ENCODE measurements at places on chromosomes 1 and 21. TPM values are rescaled to one million over a fixed set of nuclear protein-coding genes. Genes with fewer than 3 reads are reported as not detected.
A peak's percentile ranks its signal among the peaks of the same experiment; 100 is the strongest.

DNA sequence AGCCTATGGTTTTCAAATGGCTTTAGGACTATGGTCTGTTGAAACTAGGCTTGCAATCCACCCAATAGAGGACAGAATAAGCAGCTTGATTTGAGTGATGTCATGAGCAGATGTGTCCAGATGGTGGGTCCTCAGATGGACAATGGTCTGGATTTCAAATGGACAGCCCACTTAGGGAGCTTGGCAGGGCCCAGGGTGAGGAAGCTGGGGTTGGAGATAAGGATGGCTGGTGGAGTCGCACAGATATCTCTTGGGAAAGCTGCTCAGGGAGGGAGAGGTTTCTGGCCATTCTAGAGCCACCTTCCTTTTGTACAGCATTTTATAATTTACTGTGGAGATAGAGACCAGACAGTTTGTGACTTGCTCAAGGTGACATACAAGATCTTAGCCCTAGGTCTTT is 55.0 kb downstream of the NFASC start:
- no peak for DNase-seq
- H3K36me3 ChIP-seq: no peaks in the 10 kb centered on the region
- peaks cover 14% of the 10 kb centered on the region for H3K4me1 ChIP-seq
- H3K27ac ChIP-seq: no peak overlapping the region
- no peaks in the 10 kb centered on the region for H3K27me3 ChIP-seq

DNA sequence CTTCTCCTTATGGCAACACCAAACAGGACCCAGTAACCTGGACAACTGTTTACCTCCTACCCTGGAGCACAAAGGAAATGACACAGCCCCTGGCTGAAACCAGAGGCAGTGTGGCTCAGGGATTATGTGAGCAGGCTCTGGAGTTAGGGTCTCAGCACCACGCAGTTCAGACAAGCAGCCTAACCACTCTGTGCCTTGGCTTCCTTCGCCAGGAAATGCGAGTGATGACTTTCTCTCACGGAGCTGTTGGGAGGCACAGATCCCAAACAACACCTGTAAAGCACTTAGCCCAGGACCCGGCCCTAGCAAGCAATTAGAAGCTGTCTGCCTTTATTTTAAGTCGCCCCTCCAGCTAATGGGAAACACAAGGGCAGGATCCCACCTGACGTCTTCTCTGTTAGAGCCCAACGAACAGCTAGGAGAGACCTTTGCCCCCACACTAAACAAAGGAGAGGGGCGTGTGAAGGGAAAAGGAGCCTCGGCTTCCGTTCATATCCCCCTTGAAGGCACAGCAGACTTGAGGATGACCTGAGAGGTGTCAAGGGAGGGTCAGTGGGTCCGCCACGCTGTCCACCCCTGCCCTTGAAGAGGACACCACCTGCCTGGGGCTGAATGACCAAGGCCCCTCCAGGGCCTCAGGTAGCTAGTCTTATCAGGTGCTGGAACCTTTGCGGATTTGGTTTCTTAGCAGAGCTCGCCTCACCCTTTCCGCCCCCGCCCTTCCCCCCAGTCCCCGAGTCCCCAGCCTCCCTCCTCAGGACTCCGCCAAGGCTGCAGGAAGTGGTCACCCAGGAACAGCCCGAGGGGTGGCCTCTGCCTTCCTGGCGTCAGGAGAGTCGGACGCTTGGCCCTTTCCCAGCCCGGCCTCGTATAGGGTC is 860 bp downstream of the TMEM63A start:
- peak overlapping the region; percentile 95 for H3K4me3 ChIP-seq
- peak; percentile 74 for DNase-seq
- H3K27me3 ChIP-seq: no peaks in the 10 kb centered on the region
- peaks cover 15% of the 10 kb centered on the region for H3K4me1 ChIP-seq
- no peaks in the 10 kb centered on the region for H3K36me3 ChIP-seq

GRCh38 chr1:115068826-115069585 is 20.3 kb downstream of the TSPAN2 start:
- no peaks in the 10 kb centered on the region for H3K4me1 ChIP-seq
- no peak overlapping the region for H3K4me3 ChIP-seq
- H3K36me3 ChIP-seq: no peaks in the 10 kb centered on the region

Gene UBE4B
- 39.2 TPM for total RNA-seq

GRCh38 chr1:224256640-224257039 is 73.3 kb downstream of the NVL start:
- H3K36me3 ChIP-seq: no peaks in the 10 kb centered on the region
- DNase-seq: no peak
- no peaks in the 10 kb centered on the region for H3K27me3 ChIP-seq

Gene GADD45A
- 36.2 TPM for total RNA-seq

Gene EFNA1
- 16.6 TPM for total RNA-seq

Gene MXRA8
- 131 TPM for total RNA-seq

DNA sequence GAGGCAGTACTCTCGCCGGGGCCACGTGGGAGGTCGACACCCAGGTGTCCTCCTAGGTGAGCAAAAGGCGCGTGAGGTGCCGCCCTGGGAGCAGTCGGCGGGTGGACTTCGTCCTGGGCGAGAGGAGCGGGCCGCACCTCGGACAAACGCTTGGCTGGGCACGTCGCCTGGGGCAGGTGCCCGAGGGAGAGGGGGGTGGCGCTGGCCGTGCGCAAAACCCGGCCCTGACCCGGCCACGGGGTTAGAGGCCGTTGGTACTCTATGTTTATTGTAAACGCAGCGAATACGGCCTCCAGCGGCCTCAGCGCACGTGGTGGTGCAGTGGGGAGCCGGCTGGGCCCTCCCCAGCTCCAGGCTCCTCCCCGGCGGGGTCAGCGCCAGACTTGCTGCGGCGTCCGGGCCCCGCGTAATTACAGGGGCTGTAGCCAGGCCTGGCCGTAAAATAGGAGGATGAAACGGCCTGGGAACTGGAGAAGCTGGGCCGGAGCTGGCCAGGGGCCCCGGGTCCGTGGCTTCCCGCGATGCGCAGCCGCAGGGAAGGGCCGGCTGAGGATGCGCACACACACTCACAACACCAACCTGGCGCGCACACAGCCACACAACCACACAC is 1.6 kb upstream of the EFNA1 start:
- no peaks in the 10 kb centered on the region for H3K36me3 ChIP-seq
- H3K4me3 ChIP-seq: peak overlapping the region; percentile 63
- no peaks in the 10 kb centered on the region for H3K27me3 ChIP-seq
- H3K27ac ChIP-seq: peak overlapping the region; percentile 33
- DNase-seq: peak; percentile 76

- no peak overlapping the region for H3K4me3 ChIP-seq
- H3K27ac ChIP-seq: no peak overlapping the region
- H3K27me3 ChIP-seq: no peaks in the 10 kb centered on the region
- no peaks in the 10 kb centered on the region for H3K4me1 ChIP-seq
- H3K36me3 ChIP-seq: no peaks in the 10 kb centered on the region
- no peak for DNase-seq
These were observed 68.9 kb upstream of the PARP1 start for GRCh38 chr1:226476648-226477319.

DNA sequence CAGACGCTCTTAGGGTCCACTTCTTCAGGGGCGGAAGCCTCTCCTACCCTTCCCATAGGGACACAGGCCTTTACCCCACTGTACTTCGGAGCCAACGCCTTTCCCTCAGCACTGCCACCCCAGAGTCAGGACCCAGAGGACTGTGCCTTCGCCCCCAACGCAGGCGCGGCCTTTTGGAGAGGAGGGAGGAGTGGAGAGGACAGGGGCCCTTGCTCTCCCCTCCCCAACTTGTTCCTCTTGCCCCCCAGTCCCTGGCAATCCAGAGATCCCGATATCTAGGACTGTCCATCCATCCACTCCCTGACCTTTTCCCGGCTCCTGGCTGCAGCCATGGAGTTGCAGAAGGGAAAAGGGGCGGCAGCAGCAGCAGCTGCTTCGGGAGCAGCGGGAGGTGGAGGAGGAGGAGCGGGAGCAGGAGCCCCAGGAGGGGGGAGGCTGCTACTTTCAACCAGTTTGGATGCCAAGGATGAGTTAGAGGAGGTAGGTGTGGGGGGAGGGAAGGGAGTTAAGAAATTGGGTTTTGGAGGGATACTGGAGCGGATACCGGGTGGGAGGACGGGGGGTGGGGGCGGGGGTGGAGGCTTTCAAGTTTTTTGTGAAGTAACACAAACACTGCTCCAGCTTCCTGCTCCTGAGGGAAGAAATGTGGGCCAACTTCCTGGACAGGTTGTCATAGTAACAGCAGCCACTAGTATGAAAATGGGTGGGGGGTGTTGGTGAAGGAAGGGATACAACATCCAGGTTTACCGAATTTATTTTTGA is 636 bp downstream of the INTS3 start:
- no peaks in the 10 kb centered on the region for H3K36me3 ChIP-seq
- peak; percentile 74 for DNase-seq
- H3K4me1 ChIP-seq: peaks cover 2% of the 10 kb centered on the region
- H3K27me3 ChIP-seq: no peaks in the 10 kb centered on the region
- peak overlapping the region; percentile 94 for H3K27ac ChIP-seq
- peak overlapping the region; percentile 74 for H3K4me3 ChIP-seq

Gene LYPD8
- total RNA-seq: not detected

GRCh38 chr1:156821801-156822200 is 5.2 kb upstream of the SH2D2A start:
- no peaks in the 10 kb centered on the region for H3K4me1 ChIP-seq
- no peak for DNase-seq
- no peaks in the 10 kb centered on the region for H3K27me3 ChIP-seq

DNA sequence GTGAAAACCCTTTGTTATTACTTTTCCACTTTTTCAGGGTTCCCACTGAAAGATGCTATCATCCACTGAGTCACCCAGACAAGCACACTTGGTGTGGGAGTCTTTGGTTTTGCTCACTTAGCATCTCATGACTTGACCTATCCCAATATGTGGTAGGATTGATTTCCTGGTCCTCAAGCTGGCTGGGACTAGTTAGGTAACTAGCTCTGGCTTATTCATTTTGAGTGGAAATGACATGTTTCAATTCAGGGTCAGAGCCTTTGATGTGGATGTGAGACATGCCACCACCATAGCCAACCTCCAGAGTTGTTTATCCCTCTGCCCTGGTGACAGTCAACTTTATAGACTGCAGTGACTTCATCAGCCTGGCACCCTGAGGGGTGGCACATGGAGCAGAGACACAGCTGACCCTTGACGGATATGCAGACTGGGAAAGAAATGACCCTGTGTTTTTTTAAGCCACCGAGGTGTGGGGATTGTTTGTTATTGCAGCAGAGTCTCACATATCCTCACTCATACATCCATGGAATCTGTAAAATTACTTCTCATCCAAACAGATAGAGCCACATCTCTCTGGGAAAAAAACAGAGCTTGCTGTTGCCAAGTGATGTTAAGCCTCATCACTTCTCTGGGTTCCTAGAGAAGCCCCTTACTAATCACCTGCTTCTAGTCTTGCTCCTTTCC is 699.9 kb downstream of the MATN1 start:
- DNase-seq: no peak
- no peak overlapping the region for H3K27ac ChIP-seq
- no peak overlapping the region for H3K4me3 ChIP-seq

Gene BNIPL
- total RNA-seq: 0.23 TPM

- DNase-seq: no peak
- peaks cover 22% of the 10 kb centered on the region for H3K4me1 ChIP-seq
- H3K27ac ChIP-seq: no peak overlapping the region
- no peaks in the 10 kb centered on the region for H3K27me3 ChIP-seq
- H3K36me3 ChIP-seq: no peaks in the 10 kb centered on the region
These were observed 143.6 kb downstream of the SLC45A1 start for GRCh38 chr1:8461351-8462110.

GRCh38 chr21:46124083-46124925 is 26.4 kb downstream of the COL6A2 start:
- H3K27me3 ChIP-seq: no peaks in the 10 kb centered on the region
- H3K4me1 ChIP-seq: no peaks in the 10 kb centered on the region
- H3K27ac ChIP-seq: no peak overlapping the region
- H3K36me3 ChIP-seq: no peaks in the 10 kb centered on the region
- no peak overlapping the region for H3K4me3 ChIP-seq
- peak; percentile 10 for DNase-seq

DNA sequence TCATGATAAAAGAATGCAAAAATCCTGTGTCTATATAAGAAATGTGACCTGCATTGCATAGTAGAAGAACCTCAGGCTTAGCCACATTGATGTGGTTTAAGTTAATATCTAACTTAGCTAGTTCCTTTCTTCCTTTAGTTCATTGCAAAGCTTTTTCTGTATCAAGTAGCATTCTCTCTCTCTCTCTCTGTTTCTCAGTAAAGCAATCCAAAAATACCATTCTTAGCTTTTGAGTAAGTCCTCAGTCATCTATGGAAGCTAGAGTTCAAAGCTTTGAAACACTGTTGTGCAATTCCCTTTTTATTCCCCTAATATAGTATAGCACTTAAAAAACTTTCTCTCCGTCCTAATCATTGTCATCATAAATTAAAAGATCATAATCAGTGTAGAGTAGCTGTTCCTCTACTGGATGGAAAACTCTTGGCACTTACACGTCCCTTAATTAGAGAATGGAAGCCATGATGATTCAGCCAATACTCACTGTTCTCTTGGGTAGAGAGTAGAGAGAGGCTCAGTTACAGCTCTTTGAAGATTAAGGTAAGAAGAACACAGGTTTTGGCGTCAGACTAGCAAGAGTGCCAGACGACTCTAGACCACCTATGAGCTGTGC is 350.3 kb upstream of the LYPLAL1 start:
- no peaks in the 10 kb centered on the region for H3K27me3 ChIP-seq
- no peak for DNase-seq
- H3K27ac ChIP-seq: no peak overlapping the region
- peaks cover 3% of the 10 kb centered on the region for H3K4me1 ChIP-seq
- H3K4me3 ChIP-seq: no peak overlapping the region

Gene RGS13
- 0.17 TPM for total RNA-seq

Gene RNF186
- total RNA-seq: not detected

DNA sequence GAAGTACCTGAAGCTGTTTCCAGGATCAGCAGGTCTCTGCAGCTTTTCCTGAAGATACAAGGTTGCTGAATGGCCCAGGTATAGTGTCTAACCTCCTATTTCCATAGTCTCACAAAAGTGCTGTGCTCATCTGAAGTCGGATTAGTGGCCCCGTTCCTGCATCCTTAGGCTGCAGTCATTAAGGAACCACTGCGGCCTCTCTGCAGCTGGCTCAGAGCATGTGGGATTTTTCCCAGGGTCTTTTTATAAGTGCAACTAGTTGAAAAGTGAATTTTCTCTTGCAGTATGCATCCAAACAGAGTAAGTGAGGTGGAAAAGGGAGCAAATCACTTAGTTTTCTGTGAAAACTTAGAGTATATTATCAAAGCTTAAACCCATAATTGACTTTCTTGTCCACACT is 565.3 kb upstream of the NEGR1 start:
- DNase-seq: no peak
- no peak overlapping the region for H3K4me3 ChIP-seq
- H3K27me3 ChIP-seq: no peaks in the 10 kb centered on the region
- no peak overlapping the region for H3K27ac ChIP-seq

DNA sequence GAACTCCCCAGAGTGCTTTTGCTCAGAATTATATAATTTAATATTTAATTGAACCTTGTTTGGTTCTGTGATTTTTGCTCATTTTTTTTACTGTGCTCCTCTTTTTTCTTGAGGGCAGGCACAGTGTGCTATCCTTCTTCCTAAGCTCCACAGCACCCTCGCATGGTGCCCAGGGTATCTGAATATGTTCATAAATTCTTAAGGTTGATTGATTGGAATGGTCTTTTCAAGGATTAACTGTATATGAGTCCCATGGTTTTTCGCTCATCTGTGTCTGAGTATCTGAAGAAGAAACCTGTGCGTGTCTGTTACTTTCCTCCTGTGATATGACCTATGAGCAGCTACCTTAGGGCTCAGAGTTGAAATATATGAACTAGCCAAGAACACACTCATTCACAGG is 393.7 kb downstream of the HLX start:
- H3K27me3 ChIP-seq: no peaks in the 10 kb centered on the region
- H3K4me3 ChIP-seq: no peak overlapping the region
- no peaks in the 10 kb centered on the region for H3K4me1 ChIP-seq
- no peak overlapping the region for H3K27ac ChIP-seq
- no peaks in the 10 kb centered on the region for H3K36me3 ChIP-seq
- DNase-seq: no peak

Measured in ovary (tissue), 10 donors.